ENCODE measurements at places on chromosomes 12 and 14.

DNA sequence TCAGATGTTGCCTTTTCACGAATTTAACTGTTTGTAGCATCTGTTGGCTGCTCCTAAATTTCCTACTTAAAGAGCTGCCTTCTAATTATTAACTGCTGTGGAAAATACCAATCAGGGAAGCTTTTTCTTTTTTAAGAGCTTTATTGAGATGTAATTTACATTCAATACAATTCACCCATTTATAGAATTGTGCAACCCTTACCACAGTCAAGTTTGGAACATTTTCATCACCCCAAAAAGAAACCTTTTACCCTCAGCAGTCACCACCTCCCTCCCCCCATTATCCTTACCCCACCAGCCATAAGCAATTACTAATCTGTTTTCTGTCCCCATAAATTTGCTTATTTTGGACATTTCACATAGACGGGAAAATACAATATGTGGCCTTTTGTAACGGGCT is 1.4 kb downstream of the PCNX4 start:
- DNase-seq: no peak

DNA sequence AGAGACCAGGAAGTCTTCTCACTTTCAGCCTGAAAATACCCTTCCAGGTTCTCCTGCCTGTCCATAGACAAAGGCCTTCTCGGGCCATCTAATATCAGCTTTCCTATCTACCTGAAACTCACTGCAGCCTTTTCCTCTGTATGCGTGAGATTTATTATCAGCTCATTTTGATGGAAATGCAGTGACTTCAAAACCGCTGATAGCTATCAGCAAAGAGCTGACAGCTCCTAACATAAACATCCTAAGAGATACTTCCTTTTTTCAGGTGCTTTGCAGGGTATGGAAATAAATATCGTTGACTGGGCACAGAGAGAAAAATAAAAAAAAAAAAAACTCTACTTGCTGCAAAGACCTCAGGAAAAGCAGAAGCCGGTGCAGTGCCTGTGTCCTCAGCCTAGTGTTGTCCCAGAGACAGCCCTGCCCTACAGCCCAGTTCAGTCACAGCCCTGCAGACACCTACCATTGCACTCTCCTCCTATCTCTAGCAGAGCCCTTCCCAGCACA is 215.0 kb upstream of the EGLN3 start:
- DNase-seq: no peak

GRCh38 chr12:115158816-115159215 is 474.8 kb upstream of the TBX3 start:
- no peak for DNase-seq

GRCh38 chr14:69135133-69135532 is 17.8 kb downstream of the DCAF5 start:
- DNase-seq: no peak

GRCh38 chr14:90506748-90507147 is 109.9 kb downstream of the CALM1 start:
- DNase-seq: no peak

- DNase-seq: no peak
Observed at GRCh38 chr12:57897286-57897974, 43.9 kb upstream of the ATP23 start.

GRCh38 chr14:32677129-32677780 is 261.4 kb upstream of the NPAS3 start:
- no peak for DNase-seq

- no peak for DNase-seq
Observed at GRCh38 chr14:90450667-90451066, 53.8 kb downstream of the CALM1 start.

GRCh38 chr12:89756194-89756584 is 47.6 kb upstream of the ATP2B1 start:
- DNase-seq: no peak

DNA sequence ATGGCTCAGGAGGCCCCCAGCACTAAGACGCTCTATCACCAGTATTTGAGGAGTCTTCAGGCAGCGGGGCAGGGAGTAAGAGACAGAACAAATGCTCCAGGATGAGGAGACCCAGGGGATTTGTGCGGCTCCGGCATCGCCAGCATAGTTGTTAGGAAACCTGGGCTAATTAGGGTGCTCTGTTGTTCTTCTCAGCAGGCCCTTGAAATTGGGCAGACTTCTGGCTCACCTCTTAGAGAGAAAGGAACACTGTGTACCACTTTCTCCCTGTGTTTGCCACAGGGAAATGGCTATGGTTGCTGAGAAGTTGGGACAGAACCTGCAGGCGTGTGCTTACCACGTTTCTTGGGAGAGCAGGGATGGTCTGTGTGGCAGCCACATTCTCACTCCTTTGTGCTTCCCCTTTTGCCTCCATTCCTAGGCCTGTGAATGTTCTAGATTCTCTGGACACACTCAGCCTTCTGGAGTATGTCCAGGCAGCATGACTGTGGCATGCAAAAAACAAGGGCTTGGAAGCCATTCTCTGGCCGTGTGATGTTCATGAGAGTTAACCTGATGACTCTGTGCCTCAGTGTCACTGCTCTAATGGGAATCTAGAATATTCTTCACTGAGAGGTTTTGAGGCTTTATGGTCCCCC is 109.0 kb downstream of the CHST11 start:
- DNase-seq: no peak

DNA sequence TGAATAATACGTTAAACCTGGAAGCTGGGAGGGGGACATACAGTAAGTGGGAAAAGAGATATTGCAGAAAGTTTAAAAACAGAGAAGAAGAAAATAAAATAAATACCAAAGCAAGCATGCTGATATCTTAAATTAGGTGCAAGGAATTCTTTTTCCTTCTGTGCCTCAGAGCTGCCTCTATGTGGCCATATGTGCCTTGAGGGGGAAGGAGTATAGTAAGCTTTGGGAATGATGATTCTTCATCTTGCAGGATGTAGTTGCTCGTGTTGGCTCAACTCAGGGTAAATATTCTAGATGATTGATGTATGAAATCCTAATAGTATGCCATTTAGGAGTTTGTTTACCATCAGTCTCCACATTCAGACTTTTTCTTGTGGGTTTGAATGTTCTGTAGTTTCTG is 251.4 kb downstream of the RGS6 start:
- no peak for DNase-seq

DNA sequence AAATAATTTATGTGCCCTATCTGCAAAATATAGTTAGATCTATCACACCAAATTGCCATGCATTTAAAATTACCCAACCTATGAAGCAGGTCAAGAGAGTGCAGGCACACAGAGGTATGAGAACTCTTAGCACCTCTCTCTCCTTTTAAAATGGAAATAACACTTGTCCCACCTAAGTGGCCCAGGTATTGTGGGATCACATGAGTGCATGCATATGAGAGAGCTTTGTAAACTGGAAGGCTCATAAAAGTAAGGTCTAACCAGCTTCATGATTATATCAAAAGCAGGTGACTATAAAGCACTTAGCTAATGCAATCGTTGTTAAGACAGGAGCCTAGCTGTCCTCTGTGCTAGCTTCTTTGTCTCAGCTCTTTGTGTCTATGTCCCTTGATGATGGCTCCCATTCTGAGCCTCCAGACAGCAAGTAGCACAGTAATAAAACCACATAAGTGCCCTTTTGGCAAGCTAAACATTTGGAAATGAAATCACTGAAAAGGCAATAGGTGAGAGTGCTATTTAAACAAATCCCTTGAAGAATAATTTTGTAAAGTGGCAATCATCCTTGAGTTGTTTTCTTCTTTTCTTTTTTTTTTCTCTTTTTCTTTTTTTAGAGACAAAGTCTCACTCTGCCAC is 219.0 kb downstream of the NTF3 start:
- no peak for DNase-seq

- no peak for DNase-seq
Observed at GRCh38 chr12:52812749-52813148, 1.2 kb downstream of the KRT4 start.

DNA sequence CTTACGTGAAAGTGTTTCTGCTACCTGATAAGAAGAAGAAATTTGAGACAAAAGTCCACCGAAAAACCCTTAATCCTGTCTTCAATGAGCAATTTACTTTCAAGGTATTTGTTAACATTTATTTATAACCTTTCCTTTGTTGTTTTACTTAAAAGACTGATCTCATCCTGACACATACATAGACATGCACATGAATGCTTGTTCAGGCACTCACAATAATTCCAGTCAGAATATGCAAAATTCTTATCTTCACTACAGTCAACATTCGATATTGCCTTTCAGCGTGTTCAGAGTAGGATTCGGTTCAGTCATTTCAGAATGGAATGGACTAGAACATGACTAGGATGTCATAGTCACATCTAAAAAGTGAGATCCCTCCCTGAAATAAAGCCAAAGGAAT is 394.6 kb downstream of the PAWR start:
- no peak for DNase-seq
